ENCODE measurements at places on chromosomes 7 and 10.

- DNase-seq: no peak
These were observed 216.3 kb downstream of the CHRM2 start for GRCh38 chr7:137084607-137085380.

DNA sequence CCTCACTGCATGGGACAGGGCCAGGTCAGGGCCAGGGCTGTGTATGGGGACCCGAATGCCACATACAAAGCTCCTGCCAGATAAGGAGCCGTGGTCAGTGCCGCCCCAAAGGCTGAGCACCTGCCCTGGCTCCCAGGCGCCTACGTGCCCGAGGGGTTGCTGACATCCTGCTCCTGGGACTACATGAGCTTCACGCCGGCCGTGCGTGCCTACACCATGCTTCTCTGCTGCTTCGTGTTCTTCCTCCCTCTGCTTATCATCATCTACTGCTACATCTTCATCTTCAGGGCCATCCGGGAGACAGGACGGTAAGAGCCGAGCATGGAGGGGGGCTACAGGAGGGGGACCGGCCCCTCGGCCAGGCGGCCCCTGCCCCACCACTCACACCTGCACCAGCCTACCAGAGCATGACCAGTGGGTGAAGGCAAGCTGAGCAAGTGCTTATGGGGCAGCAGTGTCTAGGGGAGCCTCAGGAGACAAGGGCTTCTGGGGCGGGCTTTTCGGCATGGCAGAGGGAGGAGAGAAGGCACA, 4.9 kb downstream of the OPN4 start:
- no peak for DNase-seq

DNA sequence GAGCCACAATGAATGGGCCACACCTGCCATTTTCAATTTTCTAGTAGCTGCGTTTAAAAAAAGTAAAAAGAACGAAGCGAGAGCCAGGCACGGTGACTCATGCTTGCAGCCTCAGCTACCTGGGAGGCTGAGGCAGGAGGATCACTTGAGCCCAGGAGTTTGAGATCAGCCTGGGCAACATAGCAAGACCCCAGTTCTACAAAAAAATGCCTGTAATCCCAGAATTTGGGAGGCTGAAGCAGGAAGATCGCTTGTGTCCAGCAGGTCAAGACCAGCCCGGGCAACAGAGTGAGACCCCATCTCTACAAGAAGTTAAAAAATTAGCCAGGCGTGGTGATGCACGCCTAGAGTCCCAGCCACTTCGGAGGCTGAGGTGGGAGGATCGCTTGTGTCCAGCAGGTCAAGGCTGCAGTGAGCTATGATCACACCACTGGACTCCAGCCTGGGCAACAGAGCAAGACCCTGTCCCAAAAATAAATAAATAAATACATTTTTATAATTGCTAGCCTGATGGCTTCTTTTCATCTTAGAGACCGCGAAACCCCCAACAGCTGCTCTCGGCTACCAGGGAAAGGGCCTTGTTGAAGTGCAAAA, 32.1 kb downstream of the MICALL2 start:
- DNase-seq: no peak

- DNase-seq: no peak
These were observed 38.6 kb downstream of the MRC1 start for GRCh38 chr10:17847585-17848296.

DNA sequence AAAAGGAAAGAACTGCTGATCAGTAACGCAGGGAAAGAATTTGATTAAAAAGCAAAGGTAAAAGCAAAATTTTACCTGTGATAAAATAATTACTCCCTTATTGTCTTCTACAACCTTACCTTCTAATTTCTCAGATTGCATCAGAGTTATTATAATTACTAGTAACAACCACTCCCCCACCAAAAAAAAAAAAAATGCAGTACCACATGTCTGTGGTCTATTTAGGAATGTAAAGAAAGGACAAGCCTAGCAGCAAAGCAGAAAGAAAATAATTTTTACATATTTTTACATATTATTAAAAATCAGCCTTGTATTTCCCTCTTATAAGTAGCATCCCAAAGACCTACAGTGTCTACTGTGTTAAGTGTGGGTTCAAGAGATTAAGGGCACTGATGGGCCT, 430.4 kb downstream of the TFEC start:
- DNase-seq: no peak

- DNase-seq: no peak
These were observed 26.0 kb downstream of the SLC29A3 start for GRCh38 chr10:71344993-71345480.

DNA sequence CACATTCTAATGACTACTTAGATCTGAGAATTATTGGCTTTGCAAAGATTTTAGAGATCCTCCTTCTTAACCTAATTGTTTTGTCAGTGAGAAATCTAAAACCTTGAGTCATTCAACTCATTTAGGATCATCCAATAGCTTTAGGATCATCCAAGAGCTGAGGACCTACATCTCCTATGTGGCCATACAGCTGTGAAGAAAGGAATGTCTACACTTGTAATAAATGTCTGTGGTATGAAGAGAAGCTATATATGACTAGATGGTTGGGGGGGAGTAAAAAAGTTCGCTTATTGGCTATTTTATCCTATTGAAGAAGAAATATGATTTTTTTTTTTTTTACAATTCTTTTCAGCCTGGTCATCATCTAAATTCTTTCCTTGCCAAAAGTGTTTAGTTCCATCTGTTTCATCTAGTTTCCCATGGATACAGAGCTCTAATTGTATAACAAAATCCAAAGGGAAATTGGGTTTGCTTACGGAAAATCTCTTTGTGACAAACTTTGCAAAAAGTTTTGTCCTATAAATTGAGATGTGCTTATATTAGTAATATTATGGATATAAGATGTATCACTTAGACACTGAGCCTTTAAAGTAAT, 196.7 kb downstream of the PRKG1 start:
- no peak for DNase-seq

- no peak for DNase-seq
These were observed 1.7 kb downstream of the HIF1AN start for GRCh38 chr10:100537475-100537874.

GRCh38 chr7:131488361-131488760, 68.1 kb downstream of the PODXL start:
- no peak for DNase-seq

- DNase-seq: no peak
These were observed 13.3 kb downstream of the SLC35G1 start for GRCh38 chr10:93907059-93907458.

GRCh38 chr7:121500360-121501058, 104.4 kb upstream of the FAM3C start:
- no peak for DNase-seq

DNA sequence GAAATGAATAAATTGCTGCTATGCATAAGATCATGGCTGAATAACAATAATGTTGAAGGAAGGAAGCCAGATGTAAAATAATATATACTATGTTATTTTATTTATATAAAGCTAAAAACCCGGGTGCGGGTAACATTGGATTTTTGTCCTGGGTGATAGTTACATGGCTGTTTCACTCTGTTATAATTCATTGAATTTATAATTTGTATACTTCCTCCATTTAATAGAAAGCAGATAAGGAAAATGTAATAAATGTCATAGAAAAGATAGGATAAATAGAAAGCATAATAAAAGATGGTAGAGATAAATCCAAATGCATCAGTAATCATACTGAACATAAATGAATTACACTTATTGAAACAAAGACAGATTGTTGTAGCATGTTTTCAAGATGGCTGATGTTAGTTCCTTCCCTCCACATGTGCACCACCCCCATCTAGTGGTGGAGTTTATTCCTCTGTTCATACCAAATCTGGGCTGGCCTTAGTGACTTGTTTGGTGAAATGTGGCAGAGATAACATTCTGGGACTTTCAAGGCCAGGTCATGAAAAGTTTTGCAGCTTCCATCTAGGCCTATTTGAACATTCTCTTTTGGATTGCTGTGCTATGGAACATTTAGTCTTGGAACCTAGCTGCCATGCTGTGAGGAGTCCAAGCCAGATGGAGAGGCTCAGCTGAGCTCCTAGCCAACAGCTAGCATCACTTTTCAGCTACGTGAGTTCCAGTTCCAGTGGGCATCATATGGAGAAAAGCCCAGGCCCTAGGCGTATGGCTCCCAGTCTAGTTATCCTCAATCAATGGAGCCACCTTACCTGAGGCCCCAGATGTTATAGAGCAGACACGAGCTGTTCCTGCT, 46.9 kb downstream of the AHCYL2 start:
- DNase-seq: peak; percentile 21

DNA sequence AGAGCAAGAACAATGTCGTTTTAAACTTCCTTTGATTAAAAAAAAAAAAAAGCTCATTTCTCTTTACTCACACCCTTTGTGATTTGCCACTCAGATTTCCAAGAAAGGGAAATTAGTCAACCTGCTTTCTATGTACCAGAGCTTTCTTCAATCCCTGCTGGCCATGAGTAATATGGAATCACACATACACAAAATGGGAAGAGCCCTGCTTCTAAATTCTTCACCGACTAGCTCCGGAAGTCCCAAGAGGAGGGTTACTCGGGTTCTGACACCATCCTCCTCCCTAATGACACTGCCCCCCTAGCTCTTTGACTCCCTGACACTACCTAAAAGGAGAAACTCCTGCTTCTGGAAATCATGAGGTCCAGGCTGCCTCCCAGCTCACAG, 81.8 kb upstream of the SFMBT2 start:
- no peak for DNase-seq

DNA sequence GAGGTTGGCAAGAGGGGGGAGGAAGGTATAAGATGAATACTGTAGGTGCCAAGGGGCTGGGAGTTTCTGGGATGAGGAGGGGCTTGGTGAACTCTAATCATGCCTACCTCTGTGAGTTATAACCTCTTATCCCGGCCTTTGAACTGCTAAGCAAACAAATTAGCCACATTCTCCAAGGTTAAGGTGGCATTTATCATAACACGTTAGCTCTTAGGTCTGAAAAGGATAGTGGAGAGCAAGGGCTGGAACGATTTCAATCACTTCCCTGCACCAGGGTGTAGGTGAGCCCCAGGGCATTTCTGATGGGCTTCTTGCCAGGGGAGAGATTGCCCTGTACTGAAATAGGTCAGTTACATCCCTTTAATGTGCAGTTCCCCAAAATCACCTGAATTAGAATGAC, 28.6 kb upstream of the DMBT1 start:
- no peak for DNase-seq

DNA sequence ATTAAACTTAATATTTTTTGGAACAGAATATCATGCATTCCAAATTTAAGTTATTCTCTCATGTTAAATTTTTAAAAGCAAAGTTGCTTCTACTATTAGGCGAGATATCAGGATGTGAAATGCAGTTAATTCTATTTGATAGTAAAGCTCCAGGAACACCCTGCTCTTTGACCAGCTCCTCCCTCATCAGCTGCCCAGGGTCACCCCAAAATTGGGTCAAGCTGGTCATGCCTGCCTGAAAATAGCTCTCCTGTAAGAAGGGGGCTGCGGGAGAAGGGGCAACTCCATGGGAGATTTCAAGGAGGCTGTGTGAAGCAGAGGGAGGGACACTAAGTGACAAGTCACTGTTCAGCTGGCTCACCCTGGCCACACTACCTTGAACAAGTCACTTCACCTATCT, 5.9 kb downstream of the PPP1R3C start:
- no peak for DNase-seq

DNA sequence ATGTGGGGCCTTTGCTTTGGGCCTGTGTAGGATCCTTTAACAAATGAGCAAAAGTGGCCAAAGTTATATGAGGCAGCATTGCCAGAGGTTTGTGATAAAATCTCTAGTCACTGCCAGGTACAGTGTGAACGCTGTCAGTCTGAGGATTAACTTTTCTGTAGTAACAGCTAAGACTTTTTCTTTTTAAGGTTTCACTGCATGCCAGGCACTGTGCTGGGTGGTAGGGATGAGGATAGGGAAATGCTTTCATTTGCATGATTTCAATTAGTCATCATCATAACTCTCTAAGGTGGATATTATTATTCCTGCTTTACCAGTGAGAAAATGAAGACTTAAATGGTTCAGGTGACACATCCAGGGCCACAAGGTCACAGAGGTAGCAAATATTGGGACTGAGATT, 79.7 kb upstream of the BMPER start:
- no peak for DNase-seq

GRCh38 chr7:84009782-84010181, 184.8 kb downstream of the SEMA3A start:
- DNase-seq: no peak

DNA sequence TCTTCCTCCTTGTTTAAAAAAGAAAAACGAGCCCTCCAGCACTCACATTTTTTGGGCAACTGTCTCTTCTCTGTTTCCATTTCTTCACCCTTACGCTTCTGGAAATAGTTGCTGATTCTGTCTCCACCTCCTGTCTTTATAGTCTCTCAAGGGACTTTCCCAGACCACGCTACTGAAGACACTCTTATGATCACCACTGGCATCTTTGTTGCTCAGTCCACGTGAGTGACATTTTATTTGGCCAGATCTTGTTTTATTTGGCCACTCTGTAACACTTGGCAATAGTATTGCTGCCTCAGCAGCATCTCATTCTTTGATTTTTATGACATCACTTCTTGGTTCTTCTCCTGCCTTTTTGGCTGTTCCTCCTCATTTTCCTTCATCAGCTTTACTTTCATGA, 21.6 kb upstream of the NME8 start:
- DNase-seq: no peak

- DNase-seq: no peak
These were observed 247.4 kb downstream of the ACTR3B start for GRCh38 chr7:153006911-153007310.

GRCh38 chr7:99369767-99370391, 4.7 kb upstream of the ARPC1B start:
- no peak for DNase-seq

DNA sequence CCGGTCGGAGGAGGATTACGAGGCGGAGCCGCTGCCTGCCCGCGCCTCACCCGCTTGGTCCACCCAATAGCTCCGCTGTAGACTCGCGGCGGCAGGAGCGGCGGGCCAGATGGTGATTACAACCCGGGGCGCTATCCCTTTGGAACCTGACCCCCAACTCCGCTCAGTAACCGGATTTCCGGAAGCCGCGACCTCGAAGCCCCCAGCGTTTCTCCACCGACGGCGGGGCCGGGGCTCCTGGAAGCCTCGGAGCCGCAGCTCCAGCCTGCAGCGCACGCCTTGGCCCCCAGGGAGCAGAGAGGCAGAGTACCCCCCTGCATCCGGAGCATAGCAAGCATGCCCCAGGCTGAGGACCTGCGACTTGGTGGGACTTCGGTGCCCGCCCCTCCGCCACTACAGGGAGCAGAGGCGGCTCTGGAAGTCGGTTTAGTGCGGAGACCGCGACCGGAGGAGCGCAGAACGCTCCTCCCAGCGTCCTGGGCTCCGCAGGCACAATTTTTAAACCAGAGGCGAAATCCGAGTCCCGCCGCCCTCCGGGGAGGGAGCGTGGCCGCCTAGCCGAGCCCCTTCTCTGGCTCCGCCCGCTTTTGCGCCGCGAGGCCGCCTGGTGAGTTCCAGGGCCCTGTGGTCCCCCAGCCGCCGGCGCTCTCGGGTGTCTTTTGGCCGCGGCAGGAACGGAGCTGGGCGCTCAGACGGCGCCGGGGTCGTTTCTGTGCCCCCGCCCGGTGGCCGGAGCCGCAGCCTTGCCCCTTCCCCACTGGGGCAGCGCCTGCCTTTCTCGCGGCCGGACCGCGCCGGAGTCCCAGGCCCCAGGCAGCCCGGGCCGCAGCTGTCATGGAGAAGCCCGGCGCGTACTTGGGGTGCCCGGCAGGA, 28.2 kb upstream of the BMS1 start:
- DNase-seq: no peak

- no peak for DNase-seq
These were observed 11.4 kb upstream of the RASGEF1A start for GRCh38 chr10:43278216-43278615.

Measured in activated CD8-positive, alpha-beta memory T cell treated with anti-CD3 and anti-CD28 coated beads for 1 hour (primary cell).